ENCODE measurements at places on chromosomes 6 and 20. TPM values are rescaled to one million over a fixed set of nuclear protein-coding genes. Genes with fewer than 3 reads are reported as not detected.

Gene MUC22
- not detected for total RNA-seq

- DNase-seq = peak; percentile 51
These were observed 8.8 kb downstream of the TMEM244 start for GRCh38 chr6:129852257-129852858.

Gene SRSF12
- 0.46 TPM for total RNA-seq

Gene MOG
- total RNA-seq = not detected

Gene ZNF165
- total RNA-seq = 0.33 TPM

GRCh38 chr6:35725721-35726438 is 11.0 kb upstream of the ARMC12 start:
- no peak for DNase-seq

GRCh38 chr6:126631363-126631762 is 291.4 kb downstream of the CENPW start:
- no peak for DNase-seq

DNA sequence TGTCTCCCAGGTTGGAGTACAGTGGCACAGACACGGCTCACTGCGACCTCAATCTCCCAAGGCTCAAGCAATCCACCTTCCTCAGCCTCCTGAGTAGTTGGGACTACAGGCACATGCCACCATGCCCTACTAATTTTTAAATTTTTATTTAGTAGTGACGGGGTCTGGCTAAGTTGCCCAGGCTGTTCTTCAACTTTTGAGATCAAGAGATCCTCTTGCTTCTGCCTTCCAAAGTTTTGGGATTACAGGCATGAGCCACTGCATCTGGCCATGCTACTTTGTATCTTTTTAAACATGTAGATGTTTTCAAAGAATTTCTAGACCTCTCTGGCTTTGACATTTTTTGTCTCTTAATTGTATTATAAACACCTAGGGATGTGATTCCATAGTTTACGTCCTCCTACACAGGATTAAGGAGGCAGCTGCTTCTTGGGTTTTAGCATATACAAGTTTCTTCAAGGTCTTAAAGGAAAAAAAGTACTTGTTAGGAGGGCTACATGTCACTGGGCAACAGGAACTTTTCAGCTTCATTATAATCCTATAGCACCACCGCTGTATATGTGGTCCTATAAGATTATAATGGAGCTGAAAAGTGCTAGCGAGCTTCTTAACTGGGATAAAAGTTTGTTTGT is 1.3 kb downstream of the ADAT2 start:
- DNase-seq = no peak

DNA sequence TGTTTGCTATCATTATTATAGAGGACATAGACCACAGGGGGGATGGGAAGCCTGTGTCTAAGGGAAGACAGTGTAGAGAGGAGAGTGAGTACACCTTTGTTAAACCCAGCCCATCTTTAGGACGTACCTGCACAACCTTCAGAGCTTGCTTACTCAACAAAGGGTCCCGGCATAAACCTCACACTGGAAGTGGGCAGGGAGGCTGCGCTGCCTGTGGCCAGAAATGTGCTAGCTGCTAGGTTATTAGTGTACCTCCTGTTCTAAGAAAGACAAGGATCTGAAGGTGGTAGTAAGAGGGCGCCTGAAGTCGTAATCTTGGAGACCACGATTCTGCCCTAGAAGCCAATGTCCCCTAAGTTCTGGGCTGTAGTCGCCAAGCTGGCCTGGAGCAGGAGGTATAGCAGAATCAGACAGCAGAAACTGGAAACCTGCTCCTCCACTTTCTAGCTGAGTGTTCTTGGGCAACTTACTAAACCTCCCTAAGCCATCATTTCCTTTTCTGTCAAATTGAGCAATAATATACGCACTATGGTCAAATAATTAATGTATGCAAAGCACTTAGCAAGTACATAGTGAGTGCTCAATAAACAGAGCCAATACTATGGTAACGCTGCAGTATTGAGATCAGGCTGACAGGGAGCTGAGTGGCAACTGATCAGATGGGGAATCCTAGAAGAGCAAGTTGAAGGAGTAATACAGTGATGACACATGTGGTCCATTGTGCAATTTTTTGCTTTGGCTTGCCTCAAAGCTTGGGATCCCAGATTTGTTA is 16.8 kb upstream of the AKIRIN2 start:
- no peak for DNase-seq
